ENCODE measurements at places on chromosomes 12 and 14.
A peak's percentile ranks its signal among the peaks of the same experiment; 100 is the strongest.

GRCh38 chr14:63899953-63900352 lies 47.1 kb downstream of the SYNE2 start:
- H3K27me3 ChIP-seq, result no peaks in the 10 kb centered on the region
- no peak for DNase-seq
- no peak overlapping the region for H3K4me3 ChIP-seq
- no peaks in the 10 kb centered on the region for H3K36me3 ChIP-seq
- no peak overlapping the region for H3K27ac ChIP-seq

- H3K27ac ChIP-seq, result no peak overlapping the region
- no peak for DNase-seq
- peaks cover 17% of the 10 kb centered on the region for H3K4me1 ChIP-seq
- peaks cover 11% of the 10 kb centered on the region for H3K36me3 ChIP-seq
- no peak overlapping the region for H3K4me3 ChIP-seq
- H3K27me3 ChIP-seq, result no peaks in the 10 kb centered on the region
These were observed 1.9 kb downstream of the ABHD4 start for GRCh38 chr14:22600027-22600426.

DNA sequence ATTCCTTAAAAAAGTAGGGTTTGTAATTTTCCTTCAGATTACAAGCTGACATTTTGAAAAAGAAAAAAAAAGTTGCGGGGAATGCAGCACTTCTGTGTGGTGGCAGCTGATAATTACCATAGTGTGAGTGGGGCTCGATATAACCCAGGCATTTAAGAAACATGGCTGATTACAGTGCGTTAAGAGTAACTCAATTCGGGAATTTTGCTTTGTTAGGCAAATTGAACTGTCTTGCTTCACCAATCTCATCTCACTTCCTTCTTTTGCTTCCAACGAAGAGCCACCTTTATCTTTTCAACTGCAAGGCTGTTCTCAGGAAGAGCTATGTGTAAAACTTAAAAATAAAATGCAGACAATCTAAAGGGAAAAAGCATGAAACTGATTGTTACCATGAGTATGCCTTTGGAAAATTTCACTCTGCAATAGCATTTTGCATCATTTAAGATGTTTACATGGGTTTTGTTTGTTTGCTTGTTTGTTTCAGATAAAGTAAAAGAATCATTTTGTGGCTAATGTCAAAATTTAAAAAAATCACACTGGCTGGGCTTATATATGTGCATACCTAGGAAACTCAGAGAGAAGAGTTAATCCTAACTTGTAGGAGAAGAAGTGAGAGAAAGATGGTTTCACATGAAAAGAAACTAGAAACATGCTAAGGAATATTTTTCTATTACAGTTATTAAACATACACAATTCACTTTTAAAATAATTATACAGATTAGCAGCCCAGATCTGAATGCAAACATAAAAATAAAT lies 295.9 kb upstream of the ATP2B1 start:
- no peaks in the 10 kb centered on the region for H3K36me3 ChIP-seq
- H3K4me3 ChIP-seq, result no peak overlapping the region
- H3K27ac ChIP-seq, result no peak overlapping the region
- no peaks in the 10 kb centered on the region for H3K4me1 ChIP-seq
- no peaks in the 10 kb centered on the region for H3K27me3 ChIP-seq

- no peaks in the 10 kb centered on the region for H3K36me3 ChIP-seq
- H3K4me3 ChIP-seq, result no peak overlapping the region
- no peaks in the 10 kb centered on the region for H3K27me3 ChIP-seq
- peaks cover 11% of the 10 kb centered on the region for H3K4me1 ChIP-seq
- DNase-seq, result no peak
- H3K27ac ChIP-seq, result peak overlapping the region; percentile 12
These were observed 4.6 kb upstream of the RPL6 start for GRCh38 chr12:112413855-112414625.

GRCh38 chr14:33573301-33573880 lies 377.5 kb downstream of the EGLN3 start:
- DNase-seq, result no peak
- H3K27ac ChIP-seq, result no peak overlapping the region
- H3K27me3 ChIP-seq, result no peaks in the 10 kb centered on the region
- no peaks in the 10 kb centered on the region for H3K36me3 ChIP-seq
- no peak overlapping the region for H3K4me3 ChIP-seq

DNA sequence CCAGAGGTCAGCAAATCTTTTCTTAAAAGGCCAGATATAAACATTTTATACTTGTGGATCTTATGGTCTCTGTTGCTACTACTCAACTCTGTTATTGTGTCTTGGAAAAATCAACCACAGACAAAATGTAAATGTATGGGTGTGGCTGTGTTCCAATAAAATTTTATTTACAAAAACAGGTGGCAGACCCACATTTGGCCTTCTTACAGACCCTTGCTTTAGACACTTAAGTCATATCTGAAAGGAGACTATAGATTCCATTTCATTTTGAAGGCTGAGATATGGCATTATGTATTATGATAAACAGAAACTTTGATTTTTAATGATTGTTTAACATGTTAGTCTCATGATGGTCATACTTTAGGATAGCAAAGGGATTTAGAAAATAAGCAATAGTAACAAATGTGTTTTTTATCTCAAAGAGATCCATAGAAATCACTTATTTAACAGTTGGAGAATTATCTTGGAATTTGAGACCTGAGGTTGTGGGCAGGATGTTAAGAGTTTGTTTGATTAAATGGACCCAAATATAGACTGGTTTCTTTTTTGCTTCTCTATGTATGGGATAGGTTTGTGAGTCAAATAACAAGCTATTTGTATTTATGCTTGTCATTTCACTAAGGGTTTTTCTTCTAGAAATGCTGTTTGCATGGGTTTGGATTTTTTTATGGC lies 51.2 kb downstream of the PPFIBP1 start:
- peaks cover 6% of the 10 kb centered on the region for H3K4me1 ChIP-seq
- no peaks in the 10 kb centered on the region for H3K27me3 ChIP-seq
- no peaks in the 10 kb centered on the region for H3K36me3 ChIP-seq
- no peak overlapping the region for H3K4me3 ChIP-seq
- no peak overlapping the region for H3K27ac ChIP-seq
- no peak for DNase-seq

Measured in pancreas (tissue), 10 donors.